RCC 7860 (cell line): ENCODE measurements at places on chromosomes 12 and 14.

- DNase-seq: no peak
Observed at GRCh38 chr14:101198398-101199027, 295.0 kb upstream of the RTL1 start.

DNA sequence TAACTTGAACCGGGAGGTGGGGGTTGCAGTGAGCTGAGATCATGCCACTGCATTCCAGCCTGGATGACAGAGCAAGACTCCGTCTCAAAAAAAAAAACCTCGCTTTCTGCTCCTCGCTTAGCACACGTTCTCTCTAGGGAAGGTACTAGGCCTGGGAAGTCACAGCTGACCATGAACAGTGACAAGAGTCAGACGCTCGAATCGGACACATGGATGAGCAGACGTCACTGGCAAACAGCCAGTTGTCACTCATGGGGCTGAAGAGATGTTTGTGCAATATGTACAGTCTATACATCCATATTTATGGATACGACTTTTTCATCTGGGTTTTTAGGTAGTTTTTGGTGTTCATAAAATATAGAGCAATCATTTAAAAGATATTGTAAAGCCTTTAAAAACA is 19.4 kb downstream of the TCHP start:
- DNase-seq: no peak

- peak; percentile 50 for DNase-seq
Observed at GRCh38 chr12:11508699-11509098, 113.3 kb upstream of the PRB2 start.

- no peak for DNase-seq
Observed at GRCh38 chr14:49164074-49164473, 422.1 kb downstream of the RPS29 start.

DNA sequence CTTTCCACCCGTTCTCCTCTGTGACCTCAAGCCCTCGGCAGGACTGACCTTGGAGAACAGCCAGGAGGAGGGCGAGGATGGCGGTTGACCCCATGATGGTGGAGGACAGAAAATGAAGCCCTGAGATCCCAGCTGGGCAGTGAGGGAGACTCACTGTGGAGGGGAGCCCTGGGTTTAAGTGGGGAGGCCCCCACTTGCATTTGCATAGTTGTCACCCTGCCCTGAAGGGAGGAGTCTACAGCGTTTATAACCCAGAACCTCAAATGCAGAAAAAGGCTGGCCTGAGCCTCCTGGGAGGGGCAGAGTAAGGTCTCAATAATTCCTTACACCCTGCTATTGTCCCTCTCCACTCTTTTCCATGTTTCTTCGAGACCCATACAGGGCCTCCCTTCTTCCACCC is 1052.7 kb downstream of the TMEM121 start:
- no peak for DNase-seq

DNA sequence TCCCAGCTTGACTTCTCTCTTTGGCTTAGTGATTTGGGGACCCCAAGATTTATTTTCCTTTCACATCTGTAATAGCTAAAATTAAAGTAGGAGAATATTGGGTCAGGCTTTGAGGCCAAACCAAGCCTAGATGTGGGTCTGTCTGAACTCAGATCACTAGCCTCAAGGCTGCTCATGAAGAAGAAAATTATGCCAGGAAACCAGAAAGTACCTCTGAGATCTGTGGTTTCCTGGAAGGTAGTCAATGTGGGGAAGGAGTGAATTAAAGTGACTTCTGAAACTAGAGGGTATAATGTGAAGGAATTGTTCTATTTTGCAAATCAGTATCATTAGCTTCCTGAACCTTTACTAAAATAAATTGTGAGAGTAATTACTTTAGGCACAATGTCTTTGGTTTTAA is 13.4 kb upstream of the CLEC12A start:
- DNase-seq: no peak

DNA sequence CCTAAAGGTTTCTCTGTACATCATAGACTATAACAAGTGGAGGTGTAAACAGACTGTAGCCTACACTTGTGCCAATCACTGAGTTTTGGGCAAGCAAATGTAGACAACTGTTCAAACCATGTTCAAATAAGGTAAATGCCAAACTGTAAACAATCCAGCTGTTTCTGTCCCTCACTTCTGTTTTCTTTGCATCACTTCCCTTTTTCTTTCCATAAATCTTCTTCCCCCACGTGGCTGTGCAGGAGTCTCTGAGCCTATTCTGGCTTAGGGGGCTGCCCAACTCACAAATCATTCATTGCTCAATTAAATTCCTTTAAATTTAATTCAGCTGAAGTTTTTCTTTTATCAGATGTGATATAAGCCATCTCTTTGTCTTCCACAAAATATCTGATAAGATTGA is 65.1 kb upstream of the CPM start:
- no peak for DNase-seq

DNA sequence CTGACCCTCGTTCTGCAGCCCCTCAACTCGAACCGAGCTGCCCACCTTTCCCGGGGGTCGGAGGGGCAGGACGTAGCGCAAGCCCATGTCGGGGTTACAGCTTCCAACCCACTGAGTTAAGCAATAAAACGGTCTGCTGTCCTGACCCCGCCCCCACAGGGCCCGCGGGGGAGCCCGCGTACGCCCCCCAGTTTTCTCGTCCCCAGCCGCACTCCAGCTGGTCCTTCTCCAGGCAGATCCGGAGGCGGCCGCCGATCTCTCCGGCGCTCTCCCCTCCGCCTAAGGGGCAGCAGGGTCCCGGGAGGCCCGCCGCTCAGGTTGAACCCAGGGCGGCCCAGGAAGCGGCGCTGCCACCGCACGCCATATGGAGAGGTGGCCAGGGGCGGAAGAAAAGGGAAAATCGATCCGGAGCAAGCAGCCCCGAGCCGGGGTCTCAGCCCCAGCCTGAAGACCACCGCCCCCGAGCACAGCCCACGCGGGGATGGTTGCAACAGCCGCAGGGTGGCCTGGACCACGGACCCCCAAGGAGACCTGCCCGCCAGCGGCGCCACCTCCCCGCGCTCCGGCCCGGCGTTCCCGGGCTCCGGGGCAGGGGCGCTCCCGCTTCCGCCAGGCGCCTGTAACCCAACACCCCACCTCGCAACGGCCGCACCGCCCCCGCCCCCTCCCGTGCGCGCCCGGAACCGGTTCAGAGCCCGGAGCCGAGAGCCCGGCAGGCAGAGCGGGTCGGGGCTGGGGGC is 760 bp downstream of the ACTN1 start:
- DNase-seq: no peak

- DNase-seq: no peak
Observed at GRCh38 chr14:68417009-68417650, 375.7 kb downstream of the ZFP36L1 start.

GRCh38 chr12:53747095-53747494 is 4.7 kb downstream of the CISTR start:
- no peak for DNase-seq

- no peak for DNase-seq
Observed at GRCh38 chr12:44654646-44655639, 221.2 kb downstream of the NELL2 start.

GRCh38 chr12:62731055-62731820 is 203.7 kb downstream of the PPM1H start:
- DNase-seq: peak; percentile 50

DNA sequence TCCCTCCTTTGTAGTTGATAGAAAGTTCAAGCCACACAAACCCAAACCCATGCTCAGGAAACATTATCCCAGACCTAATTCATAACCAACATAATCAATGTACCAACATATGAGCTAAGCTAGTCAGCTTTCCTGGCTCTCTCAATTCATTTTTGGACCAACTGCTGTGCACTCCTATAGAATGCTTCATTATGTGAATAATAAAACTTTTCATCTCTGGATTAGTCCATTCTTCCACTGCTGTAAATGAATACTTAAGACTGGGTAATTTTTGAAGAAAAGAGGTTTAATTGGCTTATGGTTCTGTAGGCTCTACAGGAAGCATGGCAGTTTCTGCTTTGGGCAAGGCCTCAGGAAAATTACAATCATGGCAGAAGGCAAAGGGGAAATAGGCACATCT is 651.9 kb downstream of the RERGL start:
- DNase-seq: no peak

GRCh38 chr12:3014641-3015040 is 55.4 kb downstream of the TEAD4 start:
- DNase-seq: no peak

DNA sequence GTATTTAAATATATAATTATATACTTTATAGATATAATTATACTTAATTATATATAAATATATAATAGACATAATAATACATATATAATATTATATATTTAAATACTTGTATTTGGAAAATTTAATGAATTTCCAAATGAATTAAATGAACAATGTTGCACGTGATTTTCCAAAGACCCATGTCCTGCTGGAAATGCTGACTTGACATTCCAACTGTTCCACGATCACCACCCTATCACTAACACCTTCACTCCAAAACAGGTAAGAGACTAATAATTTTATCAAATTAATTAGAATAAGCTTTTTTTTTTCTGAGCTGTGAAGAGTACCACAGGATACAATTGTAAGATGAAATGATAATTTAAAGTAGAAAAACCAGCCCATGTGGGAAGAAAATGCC is 103.4 kb downstream of the ST8SIA1 start:
- no peak for DNase-seq

GRCh38 chr12:52245259-52245961 is 12.4 kb downstream of the KRT7 start:
- DNase-seq: no peak

DNA sequence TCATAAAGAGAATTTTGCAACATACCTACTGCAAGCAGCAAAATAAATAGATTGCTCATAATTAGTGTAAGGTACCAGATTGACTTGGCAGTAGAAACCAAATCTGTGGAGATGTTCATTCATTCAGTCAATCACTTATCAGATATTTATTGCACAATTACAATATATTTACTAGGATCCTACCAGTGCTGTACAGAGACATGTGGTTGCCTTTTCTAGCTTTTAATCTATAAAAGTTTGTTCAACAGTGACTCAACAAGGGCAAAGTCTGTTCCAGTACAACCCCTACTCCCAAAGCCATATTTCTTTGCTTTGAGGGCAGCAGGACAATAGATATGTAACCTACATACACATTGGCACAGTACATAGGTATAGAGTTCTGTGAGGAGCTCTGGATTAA is 27.3 kb downstream of the ABCD2 start:
- DNase-seq: no peak

GRCh38 chr14:26190646-26191045 is 407.2 kb downstream of the NOVA1 start:
- DNase-seq: no peak
